ENCODE measurements at places on chromosomes 2 and 18. TPM values are rescaled to one million over a fixed set of nuclear protein-coding genes. Genes with fewer than 3 reads are reported as not detected.

The PPP1R7 gene
- 73.8 TPM for total RNA-seq

DNA sequence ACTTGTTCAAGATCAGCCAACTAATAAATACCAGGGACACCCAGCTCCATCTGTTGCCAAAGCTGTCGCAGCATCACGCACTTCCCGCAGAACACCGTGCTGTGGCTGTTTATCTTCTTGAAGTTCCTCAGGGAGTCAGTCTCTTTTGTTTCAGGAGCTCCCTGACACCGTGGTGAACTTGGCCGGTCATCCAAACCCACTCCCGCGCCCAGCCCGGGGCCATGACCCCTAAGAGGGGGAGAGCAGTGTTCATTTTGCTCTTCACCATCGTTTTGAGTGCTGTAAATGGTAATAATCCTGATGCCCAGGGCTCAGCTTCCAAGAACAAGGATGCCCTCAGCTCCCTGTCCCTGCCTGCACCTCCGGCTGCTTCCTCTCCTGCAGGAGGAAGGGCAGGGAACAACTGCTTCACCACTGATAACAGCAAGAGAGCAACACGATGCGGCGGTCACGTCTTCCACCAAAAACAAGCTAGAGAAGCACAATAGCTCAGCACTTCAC is 131.4 kb downstream of the SEPTIN10 start:
- H3K27me3 ChIP-seq: peaks cover 2% of the 10 kb centered on the region
- H3K4me1 ChIP-seq: peaks cover 28% of the 10 kb centered on the region
- no peak overlapping the region for H3K27ac ChIP-seq
- DNase-seq: no peak
- H3K36me3 ChIP-seq: peaks cover 3% of the 10 kb centered on the region

The AQP12A gene
- total RNA-seq: not detected

The TNFAIP6 gene
- 2.9 TPM for total RNA-seq

The GREB1L gene
- total RNA-seq: 13.8 TPM

The SIX3 gene
- 0.28 TPM for total RNA-seq

DNA sequence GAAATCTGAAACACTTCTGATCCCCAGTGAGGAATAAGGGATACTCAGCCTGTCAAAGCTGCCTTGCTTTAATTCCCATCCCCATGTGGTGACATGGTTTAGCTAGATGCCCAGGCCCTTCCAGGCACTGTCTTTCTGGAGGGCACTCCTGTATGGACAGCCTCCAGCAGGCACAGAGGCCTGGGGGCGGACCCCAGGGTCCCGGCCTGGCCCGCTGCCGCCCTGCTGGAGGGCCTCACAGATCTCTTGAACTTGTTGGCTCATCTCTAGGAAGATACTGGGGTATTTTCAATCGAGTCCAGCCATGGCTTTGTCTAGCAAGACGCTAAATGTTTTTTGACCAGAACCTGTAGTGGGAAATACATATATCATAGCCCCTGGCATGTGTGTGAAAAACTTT is 21.0 kb upstream of the CNNM3 start:
- no peak overlapping the region for H3K27ac ChIP-seq
- no peak overlapping the region for H3K4me3 ChIP-seq
- H3K27me3 ChIP-seq: no peaks in the 10 kb centered on the region
- no peak for DNase-seq
- no peaks in the 10 kb centered on the region for H3K4me1 ChIP-seq

- no peaks in the 10 kb centered on the region for H3K27me3 ChIP-seq
- H3K27ac ChIP-seq: no peak overlapping the region
- no peak for DNase-seq
- H3K4me3 ChIP-seq: no peak overlapping the region
Observed at GRCh38 chr2:57862727-57863126, 183.9 kb upstream of the VRK2 start.

GRCh38 chr2:242001853-242002252 is 132.3 kb downstream of the RTP5 start:
- no peaks in the 10 kb centered on the region for H3K27me3 ChIP-seq
- DNase-seq: no peak
- H3K36me3 ChIP-seq: peaks cover 4% of the 10 kb centered on the region
- no peaks in the 10 kb centered on the region for H3K4me1 ChIP-seq

The HOXD3 gene
- total RNA-seq: 11.2 TPM

DNA sequence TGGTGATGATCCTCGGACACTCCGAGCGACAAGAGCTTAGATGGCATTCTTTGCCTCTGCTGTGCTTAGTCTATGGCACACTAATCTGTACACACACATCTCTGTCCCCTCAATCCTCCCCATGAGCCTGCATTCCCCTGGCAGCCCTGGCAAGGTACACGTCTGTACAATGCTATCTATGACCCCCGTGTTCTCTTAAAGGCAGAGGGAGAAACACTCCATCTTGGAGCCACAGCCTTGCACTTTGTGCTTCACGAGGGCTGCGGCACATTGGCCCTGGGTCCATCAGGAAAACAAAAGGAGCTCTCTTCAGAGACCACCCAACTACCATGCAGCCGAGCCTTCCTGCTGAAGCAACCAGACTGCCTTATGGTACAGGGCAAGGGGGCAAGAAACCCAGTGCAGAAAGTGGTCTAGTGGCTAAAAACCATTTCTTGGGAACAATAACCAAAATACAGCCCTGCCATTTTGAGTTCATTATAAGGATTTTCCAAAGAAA is 42.5 kb downstream of the STEAP3 start:
- H3K27me3 ChIP-seq: no peaks in the 10 kb centered on the region
- no peak for DNase-seq

DNA sequence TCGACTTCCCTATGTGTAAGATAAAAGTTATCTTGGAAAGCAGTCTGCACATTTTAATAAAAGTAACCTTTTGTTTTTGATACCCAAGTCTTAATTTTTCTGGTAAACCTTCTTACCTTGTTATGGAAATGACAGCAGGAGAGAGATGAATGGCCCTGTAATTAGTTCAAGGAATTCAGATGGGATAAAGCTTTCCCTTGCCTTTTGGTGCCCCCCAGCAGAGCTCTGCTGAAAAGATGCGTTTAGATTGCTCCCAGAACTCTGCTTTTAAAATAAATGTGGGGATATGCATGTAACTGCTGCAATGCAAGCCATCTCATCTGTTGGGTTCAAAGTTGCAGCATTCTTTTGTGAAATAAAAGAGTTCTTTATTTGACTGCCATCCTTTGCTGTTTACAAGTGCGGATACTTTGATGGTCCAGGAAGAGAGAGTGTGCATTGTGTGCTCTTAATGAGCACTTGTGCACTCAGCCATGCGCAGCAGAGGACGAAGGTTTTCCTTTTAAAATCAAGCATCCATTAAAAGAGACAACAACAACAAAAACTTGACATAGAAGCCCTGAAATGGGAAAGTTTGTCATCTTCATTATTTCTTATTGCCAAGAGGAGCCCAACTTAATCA is 176.7 kb upstream of the ST6GAL2 start:
- DNase-seq: no peak
- H3K27me3 ChIP-seq: no peaks in the 10 kb centered on the region
- no peak overlapping the region for H3K27ac ChIP-seq

The PTGR3 gene
- 24.7 TPM for total RNA-seq

DNA sequence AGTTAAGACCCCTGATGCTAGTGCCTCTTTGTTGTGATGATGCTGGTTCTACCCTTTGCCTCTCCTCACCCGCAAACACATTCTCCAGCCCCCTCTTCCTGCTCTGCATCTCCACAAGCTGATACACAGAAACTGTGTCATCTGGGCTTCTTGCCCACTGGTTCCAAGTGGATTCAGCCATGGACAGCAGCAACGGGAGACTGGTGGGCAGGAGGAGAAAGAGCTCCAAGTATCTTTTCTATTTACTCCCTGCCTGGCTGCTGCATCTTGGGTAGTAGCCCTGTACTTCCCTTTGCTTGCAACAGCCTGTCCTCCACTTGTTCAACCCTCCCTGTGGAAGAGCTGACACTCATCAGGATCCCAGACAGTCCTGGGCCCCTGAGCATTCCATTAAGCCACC is 655.1 kb upstream of the RAB6C start:
- no peaks in the 10 kb centered on the region for H3K36me3 ChIP-seq
- H3K27me3 ChIP-seq: no peaks in the 10 kb centered on the region
- no peak overlapping the region for H3K27ac ChIP-seq
- H3K4me3 ChIP-seq: no peak overlapping the region
- no peak for DNase-seq
- no peaks in the 10 kb centered on the region for H3K4me1 ChIP-seq

The CNDP1 gene
- total RNA-seq: 2.4 TPM

The ARL4C gene
- 19.2 TPM for total RNA-seq

The FOXD4L1 gene
- total RNA-seq: 0.10 TPM

DNA sequence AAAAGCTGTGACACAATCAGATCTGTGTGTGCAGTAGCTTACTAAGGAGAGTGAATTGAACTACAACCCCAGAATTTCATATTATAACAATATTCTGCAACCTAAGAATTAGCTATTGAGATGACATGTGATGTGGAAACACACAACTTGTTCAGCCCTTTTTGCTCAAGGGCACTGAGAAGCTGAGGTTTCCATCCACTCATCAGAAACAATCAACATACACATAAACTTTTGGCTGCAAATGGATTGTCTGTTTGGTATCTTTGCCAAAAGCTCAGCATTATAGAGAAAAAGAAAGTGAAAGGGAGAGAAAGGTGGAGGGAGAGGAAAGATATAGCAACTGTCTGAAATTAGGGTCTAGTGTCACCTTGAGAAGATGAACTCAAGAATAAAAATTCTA is 117.2 kb upstream of the KLF7 start:
- H3K4me1 ChIP-seq: no peaks in the 10 kb centered on the region
- no peaks in the 10 kb centered on the region for H3K36me3 ChIP-seq
- no peak overlapping the region for H3K4me3 ChIP-seq
- H3K27ac ChIP-seq: no peak overlapping the region
- H3K27me3 ChIP-seq: no peaks in the 10 kb centered on the region

DNA sequence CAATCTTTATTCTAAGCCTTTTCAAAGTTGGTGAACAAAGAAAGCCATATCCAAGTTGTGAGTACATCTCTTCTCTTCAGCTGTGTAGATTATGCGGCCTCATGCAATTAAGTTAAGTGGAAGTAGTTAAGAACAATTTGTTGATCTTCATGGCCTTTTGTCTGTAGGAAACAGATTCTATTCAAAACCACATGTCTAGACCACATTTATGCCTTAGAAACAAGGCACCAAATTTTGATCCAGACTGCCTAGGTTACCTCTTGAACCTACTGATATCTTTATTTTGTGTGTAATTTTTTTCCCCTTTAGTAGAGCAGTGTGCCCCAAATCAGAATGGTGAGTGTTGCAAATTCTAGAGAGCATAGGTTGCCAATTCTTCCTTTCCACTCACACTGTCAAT is 101.6 kb upstream of the CERS6 start:
- H3K4me1 ChIP-seq: peaks cover 3% of the 10 kb centered on the region
- H3K36me3 ChIP-seq: no peaks in the 10 kb centered on the region
- DNase-seq: no peak
- no peak overlapping the region for H3K4me3 ChIP-seq
- no peaks in the 10 kb centered on the region for H3K27me3 ChIP-seq
- H3K27ac ChIP-seq: no peak overlapping the region

The ING5 gene
- 29.9 TPM for total RNA-seq

The TEKT4 gene
- 0.69 TPM for total RNA-seq

The G6PC2 gene
- 0.11 TPM for total RNA-seq

Data from spinal cord (tissue), 10 donors.